SK-N-DZ (cell line): ENCODE measurements at places on chromosomes 1 and 21.

DNA sequence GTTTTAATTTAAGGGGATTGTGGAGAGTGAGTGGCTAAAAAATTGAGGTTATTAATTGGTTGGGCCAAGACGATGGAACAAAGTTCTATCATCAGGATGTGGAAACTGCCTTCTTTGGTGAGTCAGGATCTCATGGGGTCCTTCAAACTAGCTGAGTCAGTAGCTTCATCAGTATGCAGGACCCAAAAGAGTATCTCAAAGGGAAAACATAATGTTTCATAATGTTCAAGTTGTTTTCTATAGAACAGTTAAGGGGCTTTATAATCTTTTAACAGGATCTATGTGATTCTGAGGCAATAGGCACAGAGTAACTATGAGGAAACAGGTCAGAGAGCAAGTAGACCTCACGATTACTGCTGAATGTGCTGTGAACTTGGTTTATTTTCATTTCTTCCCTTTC is 3.2 kb upstream of the OLFML2B start:
- no peak for DNase-seq

- no peak for DNase-seq
Measured at GRCh38 chr1:107963601-107964335, 1.2 kb downstream of the VAV3 start.

DNA sequence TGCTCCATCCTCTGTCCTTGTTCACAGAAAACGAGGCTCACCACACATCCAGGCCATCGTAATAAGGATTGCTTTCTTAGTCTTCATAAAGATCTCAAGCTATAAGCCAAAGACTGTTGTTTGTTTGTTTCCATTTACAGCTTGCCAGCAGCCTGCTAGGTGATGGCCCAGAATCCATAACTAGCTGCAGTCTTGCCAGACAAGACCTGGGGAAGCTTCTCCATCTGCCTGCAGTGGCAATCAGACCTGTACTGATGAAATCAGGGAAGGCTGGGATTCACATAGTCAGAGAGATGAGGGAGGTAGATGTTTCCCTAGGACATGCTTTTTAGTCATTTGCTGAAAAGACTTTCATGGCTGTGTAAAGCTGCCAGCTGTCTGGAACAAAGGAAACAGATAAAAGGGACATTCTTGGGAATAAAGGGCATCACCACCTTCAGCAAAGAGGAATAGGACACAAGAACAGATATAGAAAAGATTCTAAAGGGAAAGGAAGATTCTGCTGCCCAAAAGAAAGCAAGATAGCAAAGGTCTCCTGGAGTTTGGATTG is 51.0 kb downstream of the MT1HL1 start:
- DNase-seq = no peak

GRCh38 chr1:229309684-229310083 is 33.2 kb downstream of the CCSAP start:
- no peak for DNase-seq
